Heart right ventricle (tissue), 16 donors: ENCODE measurements at places on chromosomes 5 and 9. TPM values are rescaled to one million over a fixed set of nuclear protein-coding genes. Genes with fewer than 3 reads are reported as not detected.

Gene CCNI2
- not detected for polyA plus RNA-seq

Gene PSAT1
- polyA plus RNA-seq = 4.0 TPM

Gene SHISAL2B
- polyA plus RNA-seq = not detected

Gene DIAPH1
- 28.4 TPM for polyA plus RNA-seq

Gene PSIP1
- polyA plus RNA-seq = 13.6 TPM

Gene KIF20A
- polyA plus RNA-seq = 0.29 TPM

Gene MOCS2
- 66.3 TPM for polyA plus RNA-seq

Gene PCDHB7
- polyA plus RNA-seq = 0.35 TPM

Gene ANKDD1B
- 0.37 TPM for polyA plus RNA-seq

Gene MLANA
- not detected for polyA plus RNA-seq
